Natural killer cell (primary cell): ENCODE measurements at places on chromosomes 7 and 10. TPM values are rescaled to one million over a fixed set of nuclear protein-coding genes. Genes with fewer than 3 reads are reported as not detected.

Gene FKBP9
- total RNA-seq: 2.3 TPM

GRCh38 chr10:996031-996430 is 7.8 kb downstream of the GTPBP4 start:
- no peaks in the 10 kb centered on the region for H3K4me1 ChIP-seq
- peaks cover 66% of the 10 kb centered on the region for H3K36me3 ChIP-seq
- no peak for DNase-seq

DNA sequence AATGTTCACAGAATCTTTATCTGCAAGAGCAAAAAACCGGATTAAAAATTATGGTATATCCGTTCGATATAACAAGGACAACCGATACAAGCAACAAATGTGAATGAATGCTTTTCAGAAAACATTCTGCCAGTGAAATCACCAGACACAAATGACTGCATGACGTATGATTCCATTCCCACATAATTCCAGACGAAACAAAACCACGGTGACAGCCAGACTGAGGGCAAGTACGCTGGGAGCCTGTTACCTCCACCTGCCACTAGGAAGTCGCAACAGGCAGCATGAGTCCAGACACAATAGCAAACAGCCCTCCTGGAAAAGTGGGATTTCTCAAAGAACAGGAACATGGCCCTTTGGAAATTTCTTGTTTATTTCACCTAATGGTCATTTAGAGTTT is 41.7 kb downstream of the MAD1L1 start:
- H3K36me3 ChIP-seq: peaks cover 2% of the 10 kb centered on the region
- H3K27me3 ChIP-seq: no peaks in the 10 kb centered on the region
- no peak overlapping the region for H3K4me3 ChIP-seq
- H3K4me1 ChIP-seq: no peaks in the 10 kb centered on the region
- no peak for DNase-seq

GRCh38 chr7:77330169-77330882 is 85.8 kb downstream of the GSAP start:
- H3K36me3 ChIP-seq: peaks cover 8% of the 10 kb centered on the region
- peak; percentile 52 for DNase-seq
- no peaks in the 10 kb centered on the region for H3K27me3 ChIP-seq
- no peak overlapping the region for H3K4me3 ChIP-seq

GRCh38 chr7:132578050-132578370 is 1.7 kb upstream of the PLXNA4 start:
- H3K36me3 ChIP-seq: no peaks in the 10 kb centered on the region
- no peak overlapping the region for H3K27ac ChIP-seq
- H3K27me3 ChIP-seq: peaks cover 44% of the 10 kb centered on the region
- peaks cover 41% of the 10 kb centered on the region for H3K4me1 ChIP-seq

Gene IDI2
- total RNA-seq: not detected

DNA sequence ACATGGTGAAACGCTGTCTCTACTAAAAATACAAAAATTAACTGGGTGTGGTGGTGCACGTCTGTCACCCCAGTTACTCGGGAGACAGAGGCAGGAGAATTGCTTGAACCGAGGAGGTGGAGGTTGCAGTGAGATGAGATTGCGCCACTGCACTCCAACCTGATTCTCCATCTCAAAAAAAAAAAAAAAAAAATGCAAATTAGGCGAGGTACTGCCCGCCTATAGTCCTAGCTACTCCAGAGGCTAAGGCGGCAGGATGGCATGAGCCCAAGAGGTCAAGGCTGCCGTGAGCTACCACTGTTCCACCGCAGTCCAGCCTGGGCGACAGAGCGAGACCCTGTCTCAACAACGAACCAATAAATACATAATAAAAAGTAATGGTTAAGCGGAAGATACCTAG is 1.1 kb upstream of the EIF4H start:
- no peaks in the 10 kb centered on the region for H3K27me3 ChIP-seq
- DNase-seq: no peak

GRCh38 chr7:47444376-47445098 is 137.4 kb downstream of the TNS3 start:
- no peak overlapping the region for H3K27ac ChIP-seq
- H3K4me3 ChIP-seq: no peak overlapping the region
- DNase-seq: no peak

Gene AOC1
- not detected for total RNA-seq

Gene KCND2
- total RNA-seq: not detected

Gene CYP26A1
- total RNA-seq: not detected

- no peaks in the 10 kb centered on the region for H3K27me3 ChIP-seq
- H3K27ac ChIP-seq: no peak overlapping the region
Measured at GRCh38 chr10:131282961-131283360, 28.6 kb downstream of the TCERG1L start.

GRCh38 chr10:69994262-69994661 is 58.4 kb upstream of the MACROH2A2 start:
- no peaks in the 10 kb centered on the region for H3K36me3 ChIP-seq
- no peak overlapping the region for H3K27ac ChIP-seq
- no peaks in the 10 kb centered on the region for H3K4me1 ChIP-seq
- peak; percentile 24 for DNase-seq
